Fibroblast of lung (primary cell): ENCODE measurements at places on chromosomes 7 and 10.

- no peak for DNase-seq
These were observed 12.4 kb downstream of the KLF6 start for GRCh38 chr10:3772361-3773171.

DNA sequence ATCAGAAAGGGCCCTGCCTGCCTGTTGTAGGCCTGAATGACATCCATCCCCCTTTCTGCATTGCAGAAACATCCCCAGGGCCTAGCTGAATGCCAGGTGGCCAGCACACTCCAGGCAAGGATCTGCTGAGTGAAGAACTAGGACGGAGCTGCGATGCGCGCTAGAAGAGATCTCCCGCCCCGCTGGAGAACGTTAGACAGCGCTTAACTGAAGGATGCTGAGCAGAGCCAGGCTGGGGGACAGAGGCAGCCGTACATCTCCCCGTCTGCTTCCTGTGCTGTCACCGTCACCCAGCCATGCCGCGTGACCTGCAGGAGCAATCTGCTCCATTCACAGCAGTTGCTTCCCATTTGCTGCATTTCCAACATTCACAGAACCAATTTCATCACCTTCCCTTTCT is 73.3 kb downstream of the FAM53B start:
- DNase-seq = no peak

GRCh38 chr10:44278837-44279324 is 106.0 kb downstream of the CXCL12 start:
- peak; percentile 84 for DNase-seq

DNA sequence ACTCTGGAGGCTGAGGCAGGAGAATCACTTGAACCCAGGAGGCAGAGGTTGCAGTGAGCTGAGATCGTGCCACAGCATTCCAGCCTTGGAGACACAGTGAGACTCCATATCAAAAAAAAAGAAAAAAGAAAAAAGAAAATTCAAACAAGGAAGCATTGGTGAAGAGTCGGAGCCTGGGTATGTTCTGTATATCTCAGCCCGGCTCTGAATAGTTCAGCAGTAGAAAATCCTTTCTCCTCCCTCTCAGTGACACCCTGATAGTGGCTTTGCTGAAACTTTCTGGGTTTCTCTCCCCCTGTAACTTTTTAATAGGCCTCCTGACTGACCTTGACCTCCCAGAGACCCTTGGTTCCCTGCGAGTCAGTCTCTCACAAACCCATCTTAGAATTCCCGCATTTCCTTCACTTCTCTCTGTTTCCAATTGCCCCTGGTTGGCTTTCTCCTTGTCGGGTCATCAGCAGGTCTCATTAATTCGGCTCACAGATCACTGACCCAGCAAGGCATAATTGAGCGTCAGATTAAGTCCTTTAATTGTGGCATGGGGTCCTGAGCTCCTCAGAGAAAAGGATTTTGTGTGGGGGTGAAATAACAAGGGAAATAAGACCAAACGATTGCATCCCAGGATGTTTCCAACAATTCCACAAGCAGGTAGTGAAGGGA is 541.6 kb upstream of the NRP1 start:
- no peak for DNase-seq

- DNase-seq = no peak
These were observed 208.3 kb downstream of the JAZF1 start for GRCh38 chr7:27972276-27972675.

DNA sequence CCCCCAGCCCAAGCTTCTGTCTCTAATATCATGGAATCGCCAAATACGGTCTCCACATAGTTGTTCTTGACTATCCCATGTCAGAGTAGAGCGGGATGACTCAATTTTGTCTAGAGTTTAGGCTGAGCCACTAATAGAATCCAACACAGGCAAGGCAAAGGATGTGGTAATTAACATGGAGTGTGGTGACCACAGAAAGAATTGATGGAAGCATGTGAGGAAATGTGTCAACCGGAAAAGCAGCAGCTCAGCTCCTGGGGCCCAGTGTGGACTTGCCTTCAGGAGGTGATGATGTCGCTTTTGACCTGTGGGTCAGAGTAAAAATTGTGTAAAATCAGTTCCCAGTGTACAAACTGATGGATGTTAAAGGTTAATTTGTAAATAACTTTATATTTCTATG is 139.3 kb upstream of the KLF6 start:
- peak; percentile 93 for DNase-seq

- peak; percentile 82 for DNase-seq
These were observed 45.7 kb downstream of the LYZL2 start for GRCh38 chr10:30583778-30584415.

DNA sequence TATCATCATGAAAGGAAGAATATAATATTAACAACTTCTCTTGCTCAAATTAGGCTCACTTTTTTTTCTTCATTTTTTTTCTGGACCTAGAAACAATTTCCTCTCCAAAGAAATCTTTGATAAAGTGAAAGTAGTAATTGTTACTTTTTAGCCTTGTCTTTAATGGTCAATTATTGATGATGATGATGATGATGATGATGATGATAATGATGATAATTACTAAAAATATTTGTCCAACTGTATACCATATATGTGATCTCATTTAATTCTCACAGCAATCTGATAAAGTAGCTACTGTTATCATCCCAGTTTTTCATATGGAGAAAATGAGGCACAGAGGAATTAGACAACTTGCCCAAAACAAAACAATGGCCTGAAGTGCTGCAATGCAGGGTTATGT is 12.8 kb downstream of the PRKG1 start:
- no peak for DNase-seq

- DNase-seq = no peak
These were observed 99.8 kb upstream of the MACROH2A2 start for GRCh38 chr10:69952821-69953221.

DNA sequence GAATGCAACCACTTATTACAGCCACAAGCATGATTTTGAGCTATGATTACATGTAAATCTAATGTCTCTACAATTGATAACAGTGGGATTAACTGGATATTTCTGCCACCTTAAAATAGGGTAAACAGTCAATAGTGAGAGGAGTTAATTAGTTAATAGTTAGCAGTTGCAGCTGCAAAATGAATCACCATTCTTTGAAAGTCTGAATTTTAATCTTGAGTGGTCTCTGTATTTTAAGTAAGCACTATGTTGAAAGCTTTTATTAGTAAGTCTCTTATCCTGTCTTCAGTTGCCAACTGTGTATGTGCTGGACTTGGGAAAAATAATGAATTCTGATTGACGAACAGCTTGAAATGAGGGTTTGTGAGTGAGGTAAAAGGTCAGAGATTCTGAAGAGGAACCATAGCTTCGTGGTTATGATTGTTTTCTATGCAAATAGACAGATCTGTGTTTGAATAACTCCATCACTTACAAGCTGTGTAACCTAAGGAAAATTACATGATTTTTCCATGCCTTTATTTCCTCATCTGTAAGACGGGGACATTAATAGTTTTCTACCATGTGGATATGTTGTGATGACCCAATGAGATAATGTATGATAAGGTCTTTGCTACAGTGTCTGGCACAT is 75.2 kb downstream of the RNLS start:
- DNase-seq = no peak

DNA sequence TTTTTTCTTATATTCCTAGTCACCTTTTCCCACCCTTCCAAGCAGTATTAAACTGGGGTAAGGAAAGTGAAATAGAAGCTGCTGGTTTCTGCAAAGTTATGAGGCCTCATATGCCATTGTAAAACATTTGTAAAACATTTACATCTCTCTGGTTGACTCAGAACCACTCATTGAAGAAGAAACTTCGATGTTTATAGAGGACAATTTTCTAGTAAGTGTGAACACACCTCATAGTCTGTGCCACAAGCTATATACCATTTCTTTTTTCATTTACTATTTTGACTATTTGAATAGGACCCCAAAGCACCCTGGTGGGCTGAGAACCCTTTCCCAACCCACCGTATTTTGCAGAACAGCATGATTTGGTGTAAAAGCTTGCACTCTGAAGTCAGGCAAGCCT is 12.9 kb upstream of the ITGB1 start:
- DNase-seq = no peak

- DNase-seq = peak; percentile 57
These were observed 11.4 kb downstream of the NPVF start for GRCh38 chr7:25216837-25217236.
